Bone marrow (tissue), 2 donors: ENCODE measurements at places on chromosomes 1 and 21.

DNA sequence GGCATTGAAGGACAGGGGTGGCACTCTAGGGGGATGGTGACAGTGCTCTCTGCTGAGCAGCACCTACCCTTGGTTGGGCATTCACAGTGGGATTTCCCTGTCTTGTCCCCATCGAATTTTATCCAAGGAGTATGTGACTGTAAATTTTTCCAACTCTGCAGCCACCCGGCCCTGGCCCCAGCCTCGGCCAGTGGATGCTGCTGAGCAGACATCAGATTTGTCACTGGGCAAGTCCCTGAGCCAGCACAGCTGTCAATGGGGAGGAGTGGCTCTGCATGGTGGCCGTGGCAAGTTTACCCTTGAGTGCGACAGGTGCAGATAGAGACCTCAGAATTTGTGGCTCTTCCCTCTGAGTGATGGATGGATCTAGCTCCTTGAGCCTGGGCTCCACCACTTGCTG is 240.2 kb upstream of the CSF3R start:
- DNase-seq = no peak

DNA sequence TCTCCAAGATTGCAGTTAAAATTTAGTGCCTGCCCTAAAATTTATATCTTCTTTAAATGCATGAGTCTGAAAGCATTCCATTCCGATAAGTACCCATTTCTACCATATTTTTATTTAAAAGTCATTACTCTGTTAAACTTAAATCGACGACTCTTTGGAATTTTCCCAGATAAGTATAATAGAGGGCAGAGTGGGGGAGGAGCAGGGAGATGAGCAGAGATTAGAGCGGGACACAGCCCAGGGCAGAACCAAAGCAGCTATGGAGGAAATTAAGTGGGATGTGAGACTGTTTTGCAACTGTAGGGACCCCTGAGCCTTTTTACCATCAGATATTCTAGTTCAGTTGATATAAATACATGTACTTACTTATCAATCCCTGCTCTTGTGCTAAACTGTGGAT is 257.9 kb downstream of the FGGY start:
- DNase-seq = no peak

GRCh38 chr1:22710701-22711049 is at the start of gene EPHB2:
Gene EPHB2 (plus strand): TSS chr1:22710839. CDS start chr1:22710983, 144 bp downstream.
- no peak for DNase-seq

DNA sequence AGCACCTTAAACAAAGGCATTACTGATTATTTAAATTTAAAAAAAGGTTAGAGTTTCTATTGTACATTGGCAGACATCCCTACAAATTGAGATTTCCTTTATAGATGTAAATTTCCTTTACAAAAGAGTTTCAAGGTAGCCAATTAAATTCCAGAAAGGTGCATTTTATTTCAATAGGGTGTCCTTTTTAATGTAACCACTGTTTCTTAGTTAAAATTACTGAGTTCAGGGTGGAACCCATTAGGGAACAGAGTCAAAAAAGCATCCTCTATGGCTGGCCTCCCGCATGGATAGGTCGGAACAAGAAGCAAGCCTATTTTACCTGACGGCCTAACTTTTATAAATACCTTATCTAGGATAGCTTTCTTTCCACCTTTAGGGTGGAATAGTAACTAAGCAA is 24.4 kb downstream of the TCP10L start:
- no peak for DNase-seq

- DNase-seq = no peak
Observed at GRCh38 chr1:245056913-245057312, 97.9 kb upstream of the KIF26B start.
